Right hindlimb (tissue), 1 donor: ENCODE measurements at places on chromosomes 6 and 20.

DNA sequence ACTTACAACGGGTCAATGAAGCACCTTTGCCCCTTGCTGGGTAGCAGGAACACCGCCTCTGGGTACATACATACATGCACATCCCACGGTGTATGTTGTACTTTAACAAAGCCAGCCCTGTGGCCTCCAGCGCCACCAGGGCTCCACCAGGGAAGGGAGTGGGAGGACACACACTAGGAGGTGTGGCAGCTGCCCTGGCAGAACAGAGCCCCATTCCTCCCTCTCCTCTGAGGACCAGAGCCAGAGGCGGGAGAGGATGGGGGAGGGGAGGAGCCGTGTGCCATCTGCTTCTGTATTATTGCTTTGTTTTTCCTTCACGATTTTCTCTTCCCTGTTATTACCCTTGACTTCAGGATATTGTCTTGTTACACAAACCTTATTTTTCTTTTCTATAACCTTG lies 105.8 kb upstream of the TRAF3IP2 start:
- DNase-seq: peak; percentile 78

GRCh38 chr6:135094403-135094821 lies 39.8 kb upstream of the HBS1L start:
- no peak for DNase-seq

DNA sequence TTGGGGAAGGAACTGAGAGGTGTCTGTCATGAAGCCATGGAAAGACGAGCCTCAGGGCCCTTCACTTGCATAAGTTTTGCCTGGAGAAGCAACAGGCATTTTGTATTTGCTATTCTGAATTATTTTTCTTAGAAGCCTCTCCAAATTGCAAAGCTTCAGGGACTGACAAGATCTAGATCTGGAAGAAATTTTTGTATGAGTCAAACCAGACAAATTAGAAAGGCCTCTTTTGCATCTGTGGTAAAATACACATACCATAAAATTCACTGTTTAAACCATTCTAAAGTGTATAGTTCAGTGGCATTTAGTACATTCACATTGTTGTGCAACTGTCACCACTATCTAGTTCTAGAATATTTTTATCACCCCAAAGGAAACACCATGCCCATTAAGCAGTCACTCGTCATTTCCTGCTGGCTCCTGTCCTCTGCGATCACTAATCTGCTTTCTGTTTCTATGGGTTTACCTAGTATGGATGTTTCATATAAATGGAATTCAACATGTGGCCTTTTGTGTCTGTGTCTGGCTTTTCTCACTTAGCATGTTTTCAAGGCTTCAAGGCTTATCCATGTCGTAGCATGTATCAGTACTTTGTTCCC lies 269.1 kb downstream of the PHF3 start:
- DNase-seq: no peak

DNA sequence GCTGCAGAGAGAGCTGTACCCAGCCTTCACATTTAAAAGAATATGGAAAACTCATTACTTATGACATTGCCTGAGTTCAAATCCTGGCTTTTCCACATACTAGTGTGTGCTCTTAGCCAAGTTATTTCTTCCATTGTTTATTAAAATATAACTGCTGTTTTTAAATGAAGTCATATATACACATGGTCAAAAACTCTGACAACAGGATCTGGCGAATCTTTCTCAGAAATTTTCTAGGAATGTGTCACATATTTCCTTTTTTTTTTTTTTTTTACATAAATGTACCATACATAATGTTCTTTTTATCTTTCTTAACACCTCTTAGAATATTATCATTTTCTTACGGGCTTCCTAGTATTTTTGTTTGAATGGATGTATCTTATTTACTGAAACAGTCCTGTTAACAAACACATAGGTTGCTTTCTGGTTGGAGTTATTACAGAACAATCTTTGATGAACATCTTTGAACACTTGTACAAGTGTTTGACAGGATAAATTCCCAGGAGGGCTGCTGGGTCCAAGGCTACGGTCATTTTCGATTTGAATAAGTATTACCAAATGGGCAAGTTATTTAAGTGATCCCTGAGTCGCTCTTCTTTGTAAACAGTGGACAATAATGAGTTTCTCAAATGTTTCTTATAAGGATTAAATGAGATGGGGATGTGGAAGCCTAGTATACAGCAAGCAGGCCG lies 1.6 kb upstream of the SNX9 start:
- DNase-seq: no peak

DNA sequence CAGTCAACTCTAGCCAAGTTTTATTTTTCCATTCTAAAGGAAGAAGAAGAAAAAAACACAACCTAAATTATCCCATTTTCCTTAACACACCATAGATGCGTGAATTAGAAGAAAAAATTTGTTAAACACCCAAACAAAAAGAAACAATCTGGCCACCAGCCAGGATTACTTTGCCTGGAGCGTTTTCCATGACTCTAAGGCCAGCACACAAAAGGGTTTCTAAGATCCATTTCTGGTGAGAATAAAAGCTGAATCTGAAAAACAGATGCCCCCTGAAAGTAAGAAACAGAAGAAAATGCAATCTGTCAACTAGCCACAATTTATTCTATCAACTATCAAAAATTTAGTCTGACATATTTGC lies 267.2 kb upstream of the SULF2 start:
- DNase-seq: peak; percentile 50

- DNase-seq: no peak
Observed at GRCh38 chr6:13027207-13027606, 301.1 kb downstream of the TBC1D7 start.

- no peak for DNase-seq
Observed at GRCh38 chr6:121826156-121826810, 390.8 kb downstream of the GJA1 start.

DNA sequence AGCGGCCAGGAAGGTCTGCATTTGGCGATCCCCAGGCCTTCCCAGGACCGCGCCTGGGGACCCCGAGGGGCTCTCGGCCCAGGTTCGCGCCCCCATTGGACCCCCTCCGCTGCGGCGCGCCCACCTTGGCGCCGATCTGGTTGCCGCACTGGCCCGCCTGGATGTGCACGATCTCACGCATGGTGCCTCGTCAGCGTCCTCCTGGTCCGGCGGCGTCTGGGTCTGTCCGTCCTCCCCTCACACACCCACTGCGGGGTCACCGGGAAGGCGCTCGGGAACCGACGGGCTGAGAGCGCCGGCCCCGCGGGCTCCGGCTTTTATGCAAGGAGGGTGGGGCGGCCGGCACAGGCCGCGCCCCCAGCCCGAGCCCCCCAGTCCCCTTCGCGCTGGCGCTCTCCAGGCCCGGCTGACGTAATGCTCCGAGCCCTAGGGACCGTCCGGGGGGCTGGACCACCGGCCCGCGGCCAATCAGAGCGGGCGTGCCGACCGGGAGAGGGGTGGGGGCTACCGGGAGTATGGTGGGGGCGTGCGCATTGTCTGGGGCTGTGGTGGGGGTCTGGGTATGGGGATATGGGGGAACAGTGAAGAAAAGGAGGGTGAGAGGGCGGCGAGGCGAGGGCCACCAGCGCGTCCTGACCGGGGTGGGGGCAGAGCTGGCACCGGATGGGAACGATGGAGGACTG lies at the start of gene TUBB2B:
Gene TUBB2B (minus strand): TSS at position 291 of the 683 bp plus-strand sequence. CDS start 110 bp downstream, at position 181.
- peak; percentile 89 for DNase-seq

GRCh38 chr6:81881660-81882059 lies 129.2 kb upstream of the TENT5A start:
- no peak for DNase-seq

DNA sequence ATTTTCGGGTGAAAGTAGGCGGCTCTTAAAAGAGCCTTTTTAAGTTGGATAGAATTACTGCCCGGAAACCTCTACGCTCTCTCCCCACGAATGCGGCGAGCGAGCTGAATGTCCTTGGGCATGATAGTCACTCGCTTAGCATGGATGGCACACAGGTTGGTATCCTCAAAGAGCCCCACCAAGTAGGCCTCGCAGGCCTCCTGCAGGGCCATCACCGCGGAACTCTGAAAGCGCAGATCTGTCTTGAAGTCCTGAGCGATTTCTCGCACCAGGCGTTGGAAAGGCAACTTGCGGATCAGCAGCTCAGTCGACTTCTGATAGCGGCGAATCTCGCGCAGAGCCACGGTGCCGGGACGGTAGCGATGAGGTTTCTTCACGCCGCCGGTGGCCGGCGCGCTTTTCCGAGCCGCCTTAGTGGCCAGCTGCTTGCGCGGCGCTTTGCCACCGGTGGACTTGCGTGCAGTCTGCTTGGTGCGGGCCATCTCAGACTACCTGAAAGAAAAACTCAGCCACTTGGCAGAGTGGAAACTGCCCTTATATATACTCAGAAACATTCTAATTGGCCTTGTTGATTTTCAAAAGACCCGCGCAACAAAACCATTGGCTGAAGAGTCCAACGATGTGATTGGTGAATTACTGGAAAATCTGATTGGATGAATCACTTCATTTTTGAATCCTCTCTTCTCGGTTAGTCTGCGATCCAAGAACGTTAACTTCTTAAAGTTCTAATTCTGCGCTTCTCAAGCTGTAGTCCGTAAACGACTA lies 93.9 kb upstream of the BTN3A2 start:
- peak; percentile 86 for DNase-seq

DNA sequence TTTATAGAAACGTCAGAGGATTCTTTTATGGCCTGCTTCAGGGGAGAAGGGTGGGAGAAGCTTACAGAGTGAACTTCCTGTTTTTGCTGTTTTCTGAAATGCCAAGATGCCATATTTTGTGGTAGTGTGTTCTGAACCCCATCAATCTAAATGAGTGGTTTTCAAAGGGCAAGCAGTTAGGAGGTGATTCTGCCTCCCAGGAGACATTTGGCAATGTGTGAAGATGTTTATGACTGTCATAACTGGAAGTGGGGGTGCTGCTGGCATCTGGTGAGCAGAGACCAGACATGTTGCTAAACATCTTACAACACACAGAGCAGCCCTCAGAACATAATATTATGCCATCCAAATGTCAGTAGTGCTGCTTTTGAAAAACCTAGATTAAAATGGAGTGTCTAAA lies 6.0 kb upstream of the PRL start:
- no peak for DNase-seq

GRCh38 chr6:92681401-92681800 lies 738.0 kb downstream of the EPHA7 start:
- DNase-seq: no peak

GRCh38 chr6:80183019-80183795 lies 76.7 kb downstream of the BCKDHB start:
- no peak for DNase-seq

DNA sequence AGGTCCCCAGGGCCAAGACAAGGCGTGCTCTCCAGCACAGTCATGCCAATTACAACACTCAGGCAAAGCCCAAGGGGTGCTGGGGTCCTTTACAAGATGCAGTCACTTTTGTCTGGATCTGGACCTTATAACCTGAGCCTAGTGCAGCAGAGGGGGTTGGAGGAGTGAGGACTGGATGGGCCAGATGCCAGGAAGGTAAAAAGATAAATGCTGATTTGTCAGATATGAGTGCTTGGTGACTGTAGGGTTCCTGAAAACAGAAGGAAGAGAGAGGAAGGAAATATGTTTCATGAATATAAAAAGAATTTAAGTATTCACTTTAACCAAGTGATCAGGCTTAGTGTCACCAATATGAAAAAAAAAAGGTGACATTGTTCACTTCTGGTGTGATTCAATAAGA lies 43.4 kb upstream of the TFAP2A start:
- no peak for DNase-seq
